Vagina (tissue), 2 donors: ENCODE measurements at places on chromosomes 1 and 21.

- no peak overlapping the region for H3K4me3 ChIP-seq
- no peaks in the 10 kb centered on the region for H3K27me3 ChIP-seq
- H3K27ac ChIP-seq: no peak overlapping the region
Observed at GRCh38 chr1:8094481-8095241, 68.6 kb upstream of the ERRFI1 start.

DNA sequence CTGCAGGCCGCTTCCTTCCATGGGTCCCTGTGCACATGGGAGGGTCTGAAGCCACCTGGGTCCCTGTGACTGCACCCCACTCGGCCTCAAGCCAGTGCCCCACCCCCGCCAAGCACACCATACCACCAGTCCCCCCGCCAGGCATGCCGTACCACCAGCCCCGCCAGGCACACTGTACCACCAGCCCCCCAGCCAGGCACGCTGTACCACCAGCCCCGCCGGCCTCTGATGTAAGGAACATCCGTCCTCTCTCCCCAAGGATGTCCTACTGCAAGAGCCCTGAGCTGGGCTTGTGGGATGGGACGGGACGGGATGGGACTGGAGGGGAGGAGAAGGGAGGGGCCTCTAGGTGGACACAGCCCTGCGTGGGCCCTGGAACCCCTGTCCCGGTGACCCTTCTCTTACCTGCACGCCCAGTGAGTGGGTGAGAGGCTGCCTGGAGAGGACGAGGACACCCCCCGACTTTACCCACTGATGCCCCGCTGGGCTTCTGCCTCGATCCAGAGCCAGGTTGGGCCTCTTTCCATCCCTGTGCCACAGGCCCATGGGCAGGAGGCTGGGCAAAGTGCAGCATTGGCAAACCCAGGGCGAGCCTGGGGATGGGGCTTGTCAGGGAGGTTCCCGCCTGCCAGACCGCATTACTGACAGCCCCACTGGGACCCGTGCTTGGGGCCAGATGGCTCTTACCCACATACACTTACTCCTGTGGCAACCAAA is 40.8 kb upstream of the COL6A1 start:
- H3K27me3 ChIP-seq: no peaks in the 10 kb centered on the region
- no peaks in the 10 kb centered on the region for H3K36me3 ChIP-seq
- no peak overlapping the region for H3K4me3 ChIP-seq
- no peak for DNase-seq
- H3K27ac ChIP-seq: no peak overlapping the region
- H3K4me1 ChIP-seq: no peaks in the 10 kb centered on the region

DNA sequence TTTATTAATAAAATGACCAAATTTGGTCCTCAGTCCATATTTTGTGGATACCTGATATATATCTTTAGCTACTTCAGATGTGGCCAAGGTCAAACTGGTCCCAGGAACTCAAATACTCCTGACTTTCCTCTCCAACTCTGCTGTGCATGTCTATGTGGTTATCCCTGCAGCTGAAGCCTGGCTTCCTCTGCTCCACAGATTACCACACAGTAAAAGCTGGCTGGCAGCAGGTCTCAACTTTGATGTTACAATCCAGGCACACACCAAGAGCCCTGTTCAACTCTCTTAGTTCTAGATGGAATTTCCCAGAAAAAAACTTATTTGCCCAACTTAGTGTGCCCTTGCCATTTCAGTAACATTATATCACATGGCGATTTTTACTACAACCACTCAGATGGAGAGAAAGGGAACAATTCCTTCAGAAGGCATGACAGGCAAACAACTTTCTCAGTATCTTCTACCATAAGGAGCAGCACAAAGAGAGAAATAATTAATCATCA is 479.5 kb downstream of the PLPP3 start:
- H3K36me3 ChIP-seq: no peaks in the 10 kb centered on the region
- no peak overlapping the region for H3K4me3 ChIP-seq
- no peak overlapping the region for H3K27ac ChIP-seq

- peak overlapping the region; percentile 6 for H3K4me3 ChIP-seq
- H3K36me3 ChIP-seq: no peaks in the 10 kb centered on the region
- peaks cover 51% of the 10 kb centered on the region for H3K4me1 ChIP-seq
- peak overlapping the region; percentile 98 for H3K27ac ChIP-seq
- H3K27me3 ChIP-seq: no peaks in the 10 kb centered on the region
Observed at GRCh38 chr21:45363921-45364467, 41.0 kb upstream of the COL18A1 start.

DNA sequence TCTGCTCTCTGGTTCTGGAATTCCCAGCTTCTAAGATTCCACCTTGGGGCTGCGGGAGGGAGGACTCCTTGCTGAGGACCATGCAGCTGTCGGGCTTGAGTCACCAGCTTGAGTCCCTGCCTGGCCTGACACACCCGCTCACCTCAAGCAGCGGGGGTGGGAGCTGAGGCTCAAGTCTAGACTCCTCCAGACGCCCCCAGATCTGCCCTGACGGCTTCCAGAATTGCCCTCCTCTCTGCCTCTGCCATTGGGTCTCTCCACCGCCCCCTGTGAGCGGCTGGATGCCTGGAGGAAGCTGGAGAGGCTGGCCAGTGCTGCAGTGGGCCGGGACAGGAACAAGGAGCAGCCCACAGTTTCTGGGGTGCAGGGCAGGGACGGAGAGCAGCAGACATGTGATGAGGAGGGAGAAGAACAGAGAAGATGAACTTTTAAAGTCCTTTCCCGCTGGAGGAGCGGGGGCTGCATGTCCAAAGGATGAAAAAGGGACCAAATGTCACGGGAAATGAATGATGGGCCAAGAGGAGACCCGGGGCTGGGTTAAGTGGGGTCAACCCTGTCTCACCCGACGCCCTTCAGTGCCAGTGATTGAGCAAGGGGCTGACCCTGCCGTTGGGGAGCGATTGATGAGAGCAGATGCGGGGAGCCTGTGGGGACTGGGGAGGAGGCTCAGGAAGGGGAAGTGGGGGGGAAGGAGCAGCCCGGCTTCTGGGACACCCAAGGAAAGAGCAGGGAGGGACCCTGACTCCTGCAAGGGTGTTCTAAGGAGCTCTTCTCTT is 13.5 kb downstream of the CRABP2 start:
- peak overlapping the region; percentile 52 for H3K27ac ChIP-seq
- DNase-seq: no peak
- H3K36me3 ChIP-seq: no peaks in the 10 kb centered on the region
- no peaks in the 10 kb centered on the region for H3K27me3 ChIP-seq
- H3K4me3 ChIP-seq: no peak overlapping the region

GRCh38 chr1:213275293-213275692 is 224.3 kb downstream of the RPS6KC1 start:
- H3K27me3 ChIP-seq: no peaks in the 10 kb centered on the region
- no peak for DNase-seq
- H3K36me3 ChIP-seq: peaks cover 5% of the 10 kb centered on the region
- no peaks in the 10 kb centered on the region for H3K4me1 ChIP-seq
- no peak overlapping the region for H3K27ac ChIP-seq

DNA sequence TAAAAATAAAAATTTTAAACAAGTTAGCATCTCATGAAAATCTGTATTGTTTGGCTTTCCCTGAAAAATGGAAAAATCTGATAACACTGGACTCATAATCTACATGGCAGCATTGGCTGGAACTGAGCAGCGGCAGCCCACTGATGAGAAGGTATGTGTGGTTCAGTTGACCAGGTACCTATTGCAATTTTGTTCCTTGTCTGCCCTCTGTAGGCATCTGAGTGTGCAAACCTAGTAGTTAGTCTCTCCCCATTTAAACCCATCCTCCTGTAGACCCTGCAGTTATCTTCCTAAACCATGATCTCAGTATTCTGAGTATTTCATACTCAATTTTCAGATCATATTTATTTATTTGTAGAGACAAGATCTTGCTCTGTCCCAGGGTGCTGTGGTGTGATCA is 59.4 kb upstream of the SERBP1 start:
- H3K27me3 ChIP-seq: no peaks in the 10 kb centered on the region
- no peak overlapping the region for H3K4me3 ChIP-seq
- H3K27ac ChIP-seq: no peak overlapping the region

- DNase-seq: no peak
- H3K4me3 ChIP-seq: no peak overlapping the region
- no peaks in the 10 kb centered on the region for H3K4me1 ChIP-seq
Observed at GRCh38 chr1:24898152-24898908, 31.7 kb downstream of the RUNX3 start.

DNA sequence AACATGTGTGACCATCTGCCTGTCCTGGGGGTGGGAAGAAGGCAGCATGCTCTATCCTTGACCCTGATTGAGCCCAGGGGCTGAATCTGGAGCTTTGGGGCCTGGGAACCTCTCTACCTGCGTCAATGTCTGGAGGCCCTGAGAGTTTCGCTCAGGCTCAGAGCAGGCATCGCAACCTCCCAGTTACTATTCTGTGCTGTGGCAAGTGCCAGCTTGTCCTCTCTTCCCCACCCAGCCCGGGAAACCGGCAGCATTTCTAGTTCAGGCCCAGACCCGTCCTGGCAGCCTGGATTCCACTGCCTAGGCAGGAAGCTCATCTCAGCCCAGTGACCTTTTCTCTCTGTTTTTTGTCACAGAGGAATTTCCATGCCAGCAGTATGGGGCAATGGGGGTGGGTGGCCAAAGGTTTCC is 10.0 kb upstream of the IRF6 start:
- no peak overlapping the region for H3K4me3 ChIP-seq
- peaks cover 11% of the 10 kb centered on the region for H3K4me1 ChIP-seq
- H3K27me3 ChIP-seq: no peaks in the 10 kb centered on the region

GRCh38 chr1:233575450-233575849 is 38.5 kb upstream of the KCNK1 start:
- no peak for DNase-seq
- no peak overlapping the region for H3K4me3 ChIP-seq
- no peaks in the 10 kb centered on the region for H3K27me3 ChIP-seq
- no peak overlapping the region for H3K27ac ChIP-seq
- no peaks in the 10 kb centered on the region for H3K4me1 ChIP-seq

- H3K27ac ChIP-seq: no peak overlapping the region
- H3K4me3 ChIP-seq: no peak overlapping the region
- DNase-seq: no peak
Observed at GRCh38 chr1:36663772-36664430, 181.2 kb upstream of the CSF3R start.

DNA sequence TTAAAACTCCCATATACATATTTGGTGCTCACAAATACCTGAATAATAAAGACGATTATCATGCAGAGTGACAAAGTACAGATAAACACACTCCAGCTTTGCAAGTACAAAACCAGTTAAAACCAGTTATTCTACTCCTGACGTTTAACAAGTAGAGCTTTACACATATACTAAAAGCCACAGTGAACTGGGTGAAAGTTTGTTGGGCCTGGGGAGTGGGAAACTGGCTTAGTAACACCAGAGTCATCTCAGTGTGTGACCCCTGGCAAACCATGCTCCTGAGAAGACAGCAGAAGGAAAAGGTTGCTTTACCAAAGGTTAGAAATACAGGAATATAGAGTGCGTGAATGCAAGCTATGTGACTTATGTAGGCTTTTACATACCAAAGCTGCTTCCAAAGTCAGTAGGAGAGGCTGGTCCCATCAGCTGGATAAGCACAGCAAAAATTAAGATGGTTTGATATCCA is 148.1 kb downstream of the NRIP1 start:
- H3K4me1 ChIP-seq: no peaks in the 10 kb centered on the region
- no peaks in the 10 kb centered on the region for H3K36me3 ChIP-seq
- no peak overlapping the region for H3K4me3 ChIP-seq
- H3K27me3 ChIP-seq: no peaks in the 10 kb centered on the region
- no peak for DNase-seq
- H3K27ac ChIP-seq: no peak overlapping the region

DNA sequence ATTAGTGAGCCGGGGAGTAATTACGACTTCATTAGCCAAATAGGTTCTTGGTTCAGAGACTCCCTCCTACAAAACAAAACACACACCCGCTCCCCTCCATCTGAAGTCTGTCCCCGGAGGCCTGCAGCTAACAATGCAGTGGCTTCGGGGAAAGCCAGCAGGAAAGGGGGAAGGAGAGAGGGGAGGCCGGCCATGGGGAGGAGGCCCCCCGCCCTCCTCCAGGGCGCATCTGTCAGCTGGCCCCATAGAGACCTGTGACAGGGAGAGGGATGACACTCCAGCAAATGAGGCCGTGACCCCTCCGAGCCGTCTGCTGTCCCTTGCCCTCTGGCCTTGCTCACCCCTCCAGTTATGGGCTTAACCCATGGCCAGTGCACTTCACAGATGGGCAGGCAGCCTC is 12.1 kb upstream of the CNTN2 start:
- DNase-seq: no peak
- H3K4me1 ChIP-seq: no peaks in the 10 kb centered on the region
- no peaks in the 10 kb centered on the region for H3K27me3 ChIP-seq

DNA sequence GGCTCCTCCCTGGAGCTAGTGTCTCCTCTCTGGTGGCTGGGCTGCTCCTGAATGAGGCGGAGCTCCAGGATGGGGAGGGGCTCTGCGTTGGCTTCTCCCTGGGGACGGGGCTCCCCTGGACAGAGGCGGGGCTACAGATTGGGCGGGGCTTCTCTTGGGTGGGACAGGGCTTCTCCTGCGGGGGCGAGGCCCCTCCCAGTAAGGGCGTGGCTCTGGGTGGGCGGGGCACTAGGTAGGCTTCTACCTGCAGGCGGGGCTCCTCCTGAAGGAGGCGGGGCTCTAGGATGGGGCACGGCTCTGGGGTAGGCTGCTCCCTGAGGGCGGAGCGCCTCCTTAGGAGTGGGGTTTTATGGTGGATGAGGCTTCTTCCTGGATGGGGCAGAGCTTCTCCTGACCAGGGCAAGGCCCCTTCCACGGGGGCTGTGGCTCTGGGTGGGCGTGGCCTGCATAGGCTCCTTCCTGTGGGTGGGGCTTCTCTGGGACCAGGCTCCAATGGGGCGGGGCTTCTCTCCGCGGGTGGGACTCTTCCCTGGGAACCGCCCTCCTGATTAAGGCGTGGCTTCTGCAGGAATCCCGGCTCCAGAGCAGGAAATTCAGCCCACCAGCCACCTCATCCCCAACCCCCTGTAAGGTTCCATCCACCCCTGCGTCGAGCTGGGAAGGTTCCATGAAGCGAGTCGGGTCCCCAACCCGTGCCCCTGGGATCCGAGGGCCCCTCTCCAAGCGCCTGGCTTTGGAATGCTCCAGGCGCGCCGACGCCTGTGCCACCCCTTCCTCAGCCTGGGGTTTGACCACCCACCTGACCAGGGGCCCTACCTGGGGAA is 22.7 kb upstream of the ARF1 start:
- peaks cover 13% of the 10 kb centered on the region for H3K27me3 ChIP-seq
- no peak overlapping the region for H3K27ac ChIP-seq
- H3K4me3 ChIP-seq: peak overlapping the region; percentile 19
- H3K4me1 ChIP-seq: peaks cover 18% of the 10 kb centered on the region
- H3K36me3 ChIP-seq: no peaks in the 10 kb centered on the region
- no peak for DNase-seq

- no peaks in the 10 kb centered on the region for H3K27me3 ChIP-seq
- peak; percentile 98 for DNase-seq
- peak overlapping the region; percentile 99 for H3K27ac ChIP-seq
- peak overlapping the region; percentile 12 for H3K4me3 ChIP-seq
- no peaks in the 10 kb centered on the region for H3K36me3 ChIP-seq
Observed at GRCh38 chr1:112700290-112701226, 6.4 kb downstream of the RHOC start.

GRCh38 chr1:34070201-34070836 is 94.7 kb downstream of the CSMD2 start:
- no peak for DNase-seq
- no peak overlapping the region for H3K4me3 ChIP-seq
- no peaks in the 10 kb centered on the region for H3K36me3 ChIP-seq
- H3K27ac ChIP-seq: no peak overlapping the region
- no peaks in the 10 kb centered on the region for H3K27me3 ChIP-seq
